Heart left ventricle (tissue), 16 donors: ENCODE measurements at places on chromosomes 4 and X. TPM values are rescaled to one million over a fixed set of nuclear protein-coding genes. Genes with fewer than 3 reads are reported as not detected.

DNA sequence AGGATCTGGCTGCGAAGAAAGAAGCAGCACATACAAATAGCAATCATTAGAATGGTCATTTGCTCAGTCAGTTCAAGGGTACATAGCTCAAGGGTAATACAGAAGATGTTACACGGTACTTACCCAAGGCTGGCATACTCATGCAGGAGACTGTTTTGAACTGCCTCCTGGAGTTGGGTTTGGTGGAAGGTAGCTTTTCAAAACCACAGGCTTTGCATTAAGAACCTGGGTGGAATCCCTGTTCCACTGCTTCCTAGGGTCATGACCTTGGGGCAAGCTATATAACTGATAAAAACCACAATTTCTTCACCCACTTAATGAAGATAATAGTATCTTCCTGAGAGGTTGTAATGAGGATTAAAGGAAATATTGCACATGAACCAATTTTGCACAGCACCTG lies 36.5 kb downstream of the TBC1D9 start:
- no peaks in the 10 kb centered on the region for H3K27me3 ChIP-seq
- no peak overlapping the region for H3K27ac ChIP-seq
- no peaks in the 10 kb centered on the region for H3K4me1 ChIP-seq
- no peaks in the 10 kb centered on the region for H3K36me3 ChIP-seq
- H3K4me3 ChIP-seq: no peak overlapping the region
- no peak for DNase-seq

- H3K4me3 ChIP-seq: peak overlapping the region; percentile 83
- DNase-seq: peak; percentile 29
These were observed 807 bp downstream of the PGRMC1 start for GRCh38 chrX:119236623-119237561.

Gene CXCL11
- 3.3 TPM for total RNA-seq

DNA sequence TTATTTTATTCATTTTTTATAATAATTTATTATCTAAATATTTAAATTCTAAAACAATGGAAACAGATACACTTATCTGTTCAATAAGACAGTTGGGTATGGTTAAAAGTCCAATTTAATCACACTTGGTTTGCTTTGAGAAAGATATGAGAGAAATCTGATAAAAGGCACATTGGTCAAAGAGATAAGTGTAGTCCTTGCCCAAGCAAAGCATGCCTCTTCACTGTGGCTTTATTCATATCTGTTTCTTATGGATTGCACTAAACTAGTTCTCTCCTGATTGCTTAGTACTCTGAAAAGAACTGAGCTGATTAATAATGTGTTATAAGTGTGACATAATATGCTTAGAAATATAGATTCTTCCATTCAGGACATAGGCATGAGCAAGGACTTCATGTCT lies 39.8 kb downstream of the CXCL1 start:
- no peak overlapping the region for H3K4me3 ChIP-seq
- no peak overlapping the region for H3K27ac ChIP-seq
- no peak for DNase-seq
- no peaks in the 10 kb centered on the region for H3K27me3 ChIP-seq
- H3K4me1 ChIP-seq: no peaks in the 10 kb centered on the region

- H3K4me1 ChIP-seq: peaks cover 15% of the 10 kb centered on the region
- H3K27me3 ChIP-seq: no peaks in the 10 kb centered on the region
- no peak overlapping the region for H3K27ac ChIP-seq
- no peak overlapping the region for H3K4me3 ChIP-seq
- DNase-seq: no peak
- H3K36me3 ChIP-seq: peaks cover 93% of the 10 kb centered on the region
These were observed 35.6 kb downstream of the PKD2 start for GRCh38 chr4:88043001-88043400.

Gene CT55
- not detected for total RNA-seq

DNA sequence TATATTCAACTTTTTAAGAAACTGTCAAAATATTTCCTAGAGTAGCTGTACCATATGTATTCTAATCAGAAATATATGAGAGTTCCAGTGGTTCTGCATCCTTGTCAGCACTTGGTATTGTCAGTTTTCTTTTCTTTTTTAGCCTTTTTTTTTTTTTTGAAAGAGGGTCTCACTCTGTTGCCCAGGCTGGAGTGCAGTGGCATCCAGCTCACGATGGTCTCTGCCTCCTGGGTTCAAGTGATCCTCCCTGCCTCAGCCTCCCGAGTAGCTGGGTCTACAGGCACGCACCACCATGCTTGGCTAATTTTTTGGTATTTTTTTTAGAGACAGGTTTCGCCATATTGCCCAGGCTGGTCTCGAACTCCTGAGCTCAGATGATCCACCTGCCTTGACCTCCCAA lies 79.1 kb downstream of the ZFX start:
- H3K4me1 ChIP-seq: peaks cover 4% of the 10 kb centered on the region
- H3K36me3 ChIP-seq: no peaks in the 10 kb centered on the region
- no peak for DNase-seq
- H3K4me3 ChIP-seq: no peak overlapping the region
- H3K27ac ChIP-seq: no peak overlapping the region

GRCh38 chr4:156391325-156391653 lies 437.6 kb upstream of the CTSO start:
- H3K36me3 ChIP-seq: no peaks in the 10 kb centered on the region
- H3K4me1 ChIP-seq: no peaks in the 10 kb centered on the region
- no peak overlapping the region for H3K27ac ChIP-seq
- DNase-seq: no peak

DNA sequence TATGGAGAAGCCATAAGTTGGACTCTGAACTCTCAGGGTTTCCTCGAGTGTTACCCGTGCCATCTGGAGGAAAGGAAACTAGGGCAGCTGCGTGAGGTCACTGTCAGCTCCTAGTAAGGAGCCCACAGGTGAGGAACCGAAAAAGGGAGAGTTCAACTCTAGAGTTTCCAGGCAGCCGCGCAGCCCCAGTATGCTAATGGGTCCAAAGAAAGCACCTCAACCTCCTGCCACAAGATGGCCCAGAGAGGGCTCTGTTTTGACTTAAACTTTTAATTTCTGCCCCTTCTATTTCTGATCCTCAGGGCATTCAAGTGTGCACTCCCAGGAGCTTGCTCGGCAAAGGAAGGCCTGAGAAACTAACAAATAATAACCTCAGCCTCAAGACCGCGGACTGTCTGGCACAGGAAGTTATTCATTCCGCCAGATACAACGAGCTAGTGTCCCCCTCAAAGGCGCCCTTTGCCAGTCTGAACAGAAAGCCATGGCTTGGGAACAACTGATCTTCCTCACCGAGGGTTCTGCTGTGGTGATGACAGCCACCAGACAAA lies 13.9 kb downstream of the SCARB2 start:
- H3K36me3 ChIP-seq: peaks cover 9% of the 10 kb centered on the region
- no peaks in the 10 kb centered on the region for H3K27me3 ChIP-seq
- DNase-seq: no peak
- peak overlapping the region; percentile 72 for H3K27ac ChIP-seq

- H3K4me1 ChIP-seq: no peaks in the 10 kb centered on the region
- no peak for DNase-seq
- H3K36me3 ChIP-seq: no peaks in the 10 kb centered on the region
- no peaks in the 10 kb centered on the region for H3K27me3 ChIP-seq
- H3K4me3 ChIP-seq: no peak overlapping the region
These were observed 396.1 kb downstream of the KCNIP4 start for GRCh38 chr4:21552455-21552854.

Gene SLC10A4
- total RNA-seq: 0.45 TPM

Gene H2BW2
- total RNA-seq: not detected

DNA sequence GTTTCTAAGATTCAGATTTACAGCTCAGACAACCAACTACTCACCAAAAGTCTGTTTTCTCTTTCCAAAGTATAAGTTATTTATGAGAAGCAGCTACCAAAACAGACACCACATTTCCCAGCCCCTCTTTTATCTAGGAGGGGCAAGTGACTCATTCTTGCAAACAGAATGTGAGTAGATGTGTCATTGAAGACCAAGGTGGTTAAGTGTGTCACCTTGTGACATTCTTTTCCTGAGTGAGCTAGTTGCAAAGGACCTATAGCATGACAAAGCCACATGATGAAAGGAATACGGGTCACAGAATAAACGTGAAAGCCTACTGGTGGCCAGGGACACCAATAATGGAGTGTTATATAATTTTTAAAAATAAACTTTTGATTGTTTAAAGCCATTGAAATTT lies 50.0 kb downstream of the SLC7A11 start:
- no peaks in the 10 kb centered on the region for H3K36me3 ChIP-seq
- no peaks in the 10 kb centered on the region for H3K27me3 ChIP-seq
- H3K27ac ChIP-seq: no peak overlapping the region
- DNase-seq: no peak
- H3K4me3 ChIP-seq: no peak overlapping the region
- no peaks in the 10 kb centered on the region for H3K4me1 ChIP-seq

Gene SRPK3
- total RNA-seq: 34.2 TPM

Gene NUDT9
- total RNA-seq: 27.9 TPM

Gene ETNPPL
- total RNA-seq: 11.5 TPM

GRCh38 chrX:81527881-81528440 lies 326.1 kb downstream of the SH3BGRL start:
- H3K27ac ChIP-seq: no peak overlapping the region
- H3K36me3 ChIP-seq: no peaks in the 10 kb centered on the region
- no peak overlapping the region for H3K4me3 ChIP-seq

- H3K4me3 ChIP-seq: peak overlapping the region; percentile 62
- DNase-seq: no peak
- peaks cover 14% of the 10 kb centered on the region for H3K4me1 ChIP-seq
- peak overlapping the region; percentile 46 for H3K27ac ChIP-seq
These were observed 637 bp downstream of the MAMLD1 start for GRCh38 chrX:150363561-150364346.

DNA sequence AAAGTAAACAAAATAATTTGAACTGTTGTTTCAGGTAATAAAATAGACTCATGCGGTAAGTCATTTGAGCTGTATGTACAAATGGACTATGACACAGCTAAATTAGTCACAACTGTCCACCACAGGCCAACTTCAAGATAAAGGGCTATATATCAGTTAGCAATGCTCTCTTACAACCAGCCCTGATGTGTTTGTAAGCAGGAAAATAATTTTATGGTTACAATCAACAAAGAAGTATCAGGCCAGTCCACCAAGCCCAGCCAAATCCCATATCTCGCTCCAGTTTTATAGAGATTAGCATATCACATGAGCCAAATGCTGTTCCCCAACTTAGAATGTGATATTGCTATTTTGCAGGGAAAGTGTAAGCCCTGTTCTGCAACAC lies 511 bp upstream of the DUSP21 start:
- H3K4me3 ChIP-seq: no peak overlapping the region
- H3K4me1 ChIP-seq: no peaks in the 10 kb centered on the region
- H3K36me3 ChIP-seq: no peaks in the 10 kb centered on the region

- no peak for DNase-seq
- no peaks in the 10 kb centered on the region for H3K4me1 ChIP-seq
- no peaks in the 10 kb centered on the region for H3K27me3 ChIP-seq
- no peaks in the 10 kb centered on the region for H3K36me3 ChIP-seq
These were observed 641.6 kb downstream of the ADGRL3 start for GRCh38 chr4:61841714-61842113.

GRCh38 chr4:98634061-98634460 lies 24.4 kb downstream of the TSPAN5 start:
- DNase-seq: no peak
- no peaks in the 10 kb centered on the region for H3K4me1 ChIP-seq
- no peaks in the 10 kb centered on the region for H3K27me3 ChIP-seq

GRCh38 chr4:135269125-135269890 lies 1067.7 kb upstream of the PABPC4L start:
- DNase-seq: no peak
- H3K4me3 ChIP-seq: no peak overlapping the region
- H3K27me3 ChIP-seq: no peaks in the 10 kb centered on the region
- no peaks in the 10 kb centered on the region for H3K4me1 ChIP-seq
- no peak overlapping the region for H3K27ac ChIP-seq
- H3K36me3 ChIP-seq: no peaks in the 10 kb centered on the region

- peaks cover 24% of the 10 kb centered on the region for H3K4me1 ChIP-seq
- DNase-seq: no peak
- no peaks in the 10 kb centered on the region for H3K27me3 ChIP-seq
- no peak overlapping the region for H3K4me3 ChIP-seq
- H3K27ac ChIP-seq: no peak overlapping the region
- no peaks in the 10 kb centered on the region for H3K36me3 ChIP-seq
These were observed 243.3 kb downstream of the LDB2 start for GRCh38 chr4:16655111-16655510.

DNA sequence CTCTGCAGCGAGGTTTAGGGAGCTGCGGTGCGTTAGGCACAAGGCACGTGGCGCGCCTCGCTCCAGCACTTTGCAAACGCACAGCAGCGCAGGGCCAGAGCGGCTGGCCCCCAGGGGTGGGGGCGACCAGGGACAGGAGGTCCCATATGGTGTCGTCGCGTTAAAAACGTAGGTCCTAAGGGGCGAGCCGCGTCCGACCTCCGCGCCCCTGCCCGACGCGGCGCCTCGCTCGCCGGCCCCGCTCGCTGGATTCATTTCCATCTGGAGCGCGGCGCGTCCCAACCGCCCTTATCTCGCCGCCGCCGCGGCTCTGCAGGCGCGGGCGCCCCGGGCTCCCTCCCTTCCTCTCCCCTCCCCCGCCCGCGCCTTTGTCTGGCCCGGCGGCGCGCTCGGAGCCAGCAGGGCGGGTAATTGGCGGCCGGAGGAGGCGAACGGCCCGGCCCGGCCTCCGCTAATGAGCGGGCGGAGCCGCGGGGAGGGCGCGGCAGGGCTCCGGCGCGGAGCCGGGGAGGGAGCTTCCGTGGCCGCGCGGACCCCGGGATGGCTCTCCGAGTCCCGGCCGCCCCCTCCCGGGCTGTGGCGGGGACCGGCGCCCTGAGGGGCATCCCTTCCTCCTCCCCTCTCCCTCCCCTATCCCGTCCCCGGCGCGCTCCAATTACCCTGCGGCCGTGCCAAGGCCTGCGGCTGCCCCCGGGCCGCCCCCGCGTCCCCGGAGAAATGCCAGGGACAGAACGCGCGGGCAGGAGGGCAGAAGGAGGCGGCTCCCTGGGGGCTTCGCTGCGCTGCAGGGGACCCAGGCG lies 409.0 kb downstream of the BCOR start:
- peaks cover 9% of the 10 kb centered on the region for H3K4me1 ChIP-seq
- H3K4me3 ChIP-seq: peak overlapping the region; percentile 55
- no peaks in the 10 kb centered on the region for H3K27me3 ChIP-seq
- H3K36me3 ChIP-seq: no peaks in the 10 kb centered on the region
- peak overlapping the region; percentile 42 for H3K27ac ChIP-seq
- peak; percentile 79 for DNase-seq

GRCh38 chr4:62526671-62527070 lies 1326.5 kb downstream of the ADGRL3 start:
- H3K4me1 ChIP-seq: no peaks in the 10 kb centered on the region
- no peak overlapping the region for H3K27ac ChIP-seq
- no peak overlapping the region for H3K4me3 ChIP-seq
- no peaks in the 10 kb centered on the region for H3K27me3 ChIP-seq
- no peaks in the 10 kb centered on the region for H3K36me3 ChIP-seq

DNA sequence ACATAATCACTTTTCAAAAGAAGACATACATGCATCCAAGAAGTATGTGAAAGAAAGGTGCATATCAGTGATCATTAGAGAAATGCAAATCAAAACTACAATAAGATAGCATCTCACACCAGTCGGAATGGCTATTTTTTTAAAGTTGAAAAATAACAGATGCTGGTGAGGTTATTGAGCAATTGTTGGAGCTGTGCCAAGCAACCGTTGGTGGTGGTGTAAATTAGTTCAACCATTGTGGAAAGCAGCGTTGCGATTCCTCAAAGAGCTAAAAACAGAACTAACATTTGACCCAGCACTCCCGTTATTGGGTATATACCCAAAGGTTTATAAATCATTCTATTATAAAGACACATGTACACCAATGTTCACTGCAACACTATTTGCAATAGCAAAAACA lies 14.2 kb downstream of the COX7B2 start:
- no peak overlapping the region for H3K27ac ChIP-seq
- no peaks in the 10 kb centered on the region for H3K27me3 ChIP-seq
- no peak overlapping the region for H3K4me3 ChIP-seq
- H3K4me1 ChIP-seq: no peaks in the 10 kb centered on the region
- no peaks in the 10 kb centered on the region for H3K36me3 ChIP-seq
